Cardiac muscle cell (in vitro differentiated cells and primary cell): ENCODE measurements at places on chromosomes 1 and 21. TPM values are rescaled to one million over a fixed set of nuclear protein-coding genes. Genes with fewer than 3 reads are reported as not detected.

Gene LRRC53
- total RNA-seq: 0.09 and 0.14 TPM in 2 replicates

Gene TRPM2
- total RNA-seq: not detected in 2 replicates

- no peak for DNase-seq
Observed at GRCh38 chr1:221315330-221315729, 426.6 kb downstream of the DUSP10 start.

- peak; percentile 6 for DNase-seq
Observed at GRCh38 chr1:96934282-96934681, 212.7 kb downstream of the PTBP2 start.

- no peak for DNase-seq
Observed at GRCh38 chr1:73832276-73833181, 365.4 kb downstream of the LRRIQ3 start.

DNA sequence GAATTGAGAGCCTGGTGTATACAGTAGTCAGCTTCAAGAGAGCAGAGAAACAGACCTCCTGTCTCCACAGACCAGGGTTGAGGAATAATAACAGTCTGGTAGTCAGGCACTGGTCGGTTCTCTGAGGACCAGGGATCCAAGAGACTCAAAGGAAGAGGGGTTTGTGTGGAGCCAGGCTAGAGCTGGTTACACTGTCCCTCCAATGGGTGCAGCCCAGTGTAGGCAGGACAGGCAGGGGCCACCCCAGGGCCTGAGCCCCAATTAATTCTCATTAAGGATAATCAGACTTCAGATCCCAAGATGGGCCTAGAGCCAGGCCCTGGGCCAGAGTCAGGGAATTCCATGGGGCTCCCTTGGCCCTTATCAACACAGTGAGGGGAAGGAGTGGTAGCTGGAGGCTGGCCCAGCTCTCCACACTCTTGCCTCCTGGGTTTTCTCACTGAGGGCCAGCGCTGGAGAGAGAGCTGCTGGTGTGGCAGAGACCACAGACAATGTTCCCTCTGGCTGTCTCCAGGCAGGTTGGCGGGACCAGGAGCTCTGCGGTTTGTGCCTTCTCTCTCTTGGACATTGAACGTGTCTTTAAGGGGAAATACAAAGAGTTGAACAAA lies 9.1 kb downstream of the SEMA4A start:
- DNase-seq: peak; percentile 79

- peak; percentile 50 for DNase-seq
Observed at GRCh38 chr1:43968348-43968948, 1.4 kb upstream of the DPH2 start.

DNA sequence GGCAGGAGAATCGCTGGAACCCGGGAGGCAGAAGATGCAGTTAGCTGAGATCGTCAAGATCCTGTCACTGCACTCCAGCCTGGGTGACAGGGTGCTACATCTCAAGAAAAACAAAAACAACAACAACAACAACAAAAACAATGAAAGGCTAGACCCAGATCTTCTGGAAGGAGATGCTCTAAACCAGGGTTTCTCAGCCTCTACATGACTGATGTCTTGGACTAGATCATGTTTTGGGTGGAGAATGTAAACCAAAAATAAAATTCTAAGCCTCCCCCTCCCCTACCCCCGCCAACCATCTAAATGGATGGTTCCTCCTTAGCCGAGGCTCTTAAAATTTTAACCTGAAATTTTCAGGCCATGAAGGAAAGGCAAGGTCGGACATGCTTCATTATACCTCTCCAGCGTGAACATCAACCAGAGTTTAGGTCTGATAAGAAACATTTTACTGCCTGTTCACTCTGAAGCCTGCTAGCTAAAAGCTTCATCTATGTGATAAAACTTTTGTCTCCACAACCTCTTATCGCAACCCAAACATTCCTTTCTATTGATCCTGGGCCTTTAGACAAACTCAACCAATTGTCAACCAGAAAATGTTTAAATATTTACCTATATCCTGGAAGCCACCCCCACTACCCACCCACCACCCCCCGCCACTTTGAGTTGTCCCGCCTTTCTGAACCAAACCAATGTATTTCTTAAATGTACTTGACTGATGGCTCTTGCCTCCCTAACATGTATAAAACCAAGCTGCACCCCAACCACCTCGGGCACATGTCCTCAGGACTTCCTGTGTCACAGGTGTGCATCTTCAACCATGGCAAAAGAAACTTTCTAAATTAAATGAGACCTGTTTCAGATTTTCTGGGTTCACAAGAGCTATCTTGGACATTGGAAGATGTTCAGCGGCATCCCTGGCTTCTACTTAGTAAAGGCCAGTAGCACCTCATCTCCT lies 1.9 kb upstream of the CAPN2 start:
- no peak for DNase-seq
